A549 treated with Mapracorat at 1 μM for 4 hours (cell line): ENCODE measurements at places on chromosomes 6 and 20. TPM values are rescaled to one million over a fixed set of nuclear protein-coding genes. Genes with fewer than 3 reads are reported as not detected.

The MEI4 gene
- not detected in 5 replicates for total RNA-seq

The DCDC2 gene
- 2.3 to 3.9 TPM (median 2.8 TPM) in 5 replicates for total RNA-seq

The CST7 gene
- not detected in 5 replicates for total RNA-seq

The SCGN gene
- 0.12 to 0.37 TPM (median 0.31 TPM) in 4 of 5 replicates, not detected in the other for total RNA-seq

The SCRT2 gene
- total RNA-seq, result 0.08 TPM in 1 of 5 replicates, not detected in the others

The RAET1L gene
- total RNA-seq, result 0.26 to 0.55 TPM (median 0.41 TPM) in 5 replicates

The ULBP3 gene
- total RNA-seq, result 3.7 to 4.2 TPM (median 3.7 TPM) in 5 replicates

The ABT1 gene
- total RNA-seq, result 12.0 to 14.5 TPM (median 14.0 TPM) in 5 replicates

The EDN3 gene
- 2.8 to 3.3 TPM (median 3.0 TPM) in 5 replicates for total RNA-seq

The ZC2HC1B gene
- not detected in 5 replicates for total RNA-seq

The ADGRG6 gene
- 44.3 to 75.7 TPM (median 63.2 TPM) in 5 replicates for total RNA-seq

The AVP gene
- not detected in 5 replicates for total RNA-seq

The FOXA2 gene
- total RNA-seq, result 12.4 to 19.1 TPM (median 16.7 TPM) in 5 replicates

The BTBD3 gene
- total RNA-seq, result 14.0 to 20.3 TPM (median 18.3 TPM) in 5 replicates

The CNKSR3 gene
- 6.1 to 7.8 TPM (median 7.4 TPM) in 5 replicates for total RNA-seq

The ADGB gene
- total RNA-seq, result not detected in 5 replicates

The CPXM1 gene
- not detected in 5 replicates for total RNA-seq

The ANKRD66 gene
- total RNA-seq, result not detected in 5 replicates

The CCDC167 gene
- 42.3 to 51.4 TPM (median 45.0 TPM) in 5 replicates for total RNA-seq

The POM121L2 gene
- not detected in 5 replicates for total RNA-seq

The GLP1R gene
- not detected in 5 replicates for total RNA-seq

The TRIM31 gene
- total RNA-seq, result 0.48 to 1.3 TPM (median 0.82 TPM) in 5 replicates

The LAMP5 gene
- total RNA-seq, result 0.10 to 0.11 TPM in 2 of 5 replicates, not detected in the others

The LAMA2 gene
- 0.30 to 1.2 TPM (median 0.51 TPM) in 5 replicates for total RNA-seq

The HDGFL1 gene
- total RNA-seq, result not detected in 5 replicates

The ZNF391 gene
- 0.13 to 0.35 TPM (median 0.24 TPM) in 5 replicates for total RNA-seq

The TOX2 gene
- total RNA-seq, result 10.7 to 14.4 TPM (median 12.8 TPM) in 5 replicates

The EBF4 gene
- 2.9 to 4.0 TPM (median 3.0 TPM) in 5 replicates for total RNA-seq
